Stimulated activated CD8-positive, alpha-beta memory T cell treated with anti-CD3 and anti-CD28 coated beads, Interleukin-4, amount 100 ng/mL, for 24 hours (primary cell): ENCODE measurements at places on chromosomes 3 and 15.

GRCh38 chr15:63545520-63545919 lies 41.1 kb downstream of the USP3 start:
- DNase-seq: no peak

DNA sequence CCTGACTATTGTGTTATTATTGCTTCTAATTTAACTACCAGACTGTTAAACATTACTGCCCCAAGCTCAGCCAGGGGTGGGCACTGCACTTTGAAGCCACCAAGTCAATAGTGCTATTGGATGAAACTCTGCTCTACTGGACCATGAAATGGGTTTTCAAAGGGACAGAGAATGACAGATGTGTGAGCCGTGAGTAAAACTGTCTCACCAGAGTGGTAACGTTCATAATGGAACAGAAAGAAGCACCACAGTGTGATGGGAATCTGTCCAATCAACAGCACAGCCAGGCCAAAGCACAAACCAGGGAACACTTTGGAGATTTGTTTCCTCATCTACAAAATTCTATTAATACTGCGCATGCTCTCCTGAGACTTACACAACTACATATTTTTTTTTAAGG lies 171.8 kb upstream of the LPP start:
- no peak for DNase-seq

DNA sequence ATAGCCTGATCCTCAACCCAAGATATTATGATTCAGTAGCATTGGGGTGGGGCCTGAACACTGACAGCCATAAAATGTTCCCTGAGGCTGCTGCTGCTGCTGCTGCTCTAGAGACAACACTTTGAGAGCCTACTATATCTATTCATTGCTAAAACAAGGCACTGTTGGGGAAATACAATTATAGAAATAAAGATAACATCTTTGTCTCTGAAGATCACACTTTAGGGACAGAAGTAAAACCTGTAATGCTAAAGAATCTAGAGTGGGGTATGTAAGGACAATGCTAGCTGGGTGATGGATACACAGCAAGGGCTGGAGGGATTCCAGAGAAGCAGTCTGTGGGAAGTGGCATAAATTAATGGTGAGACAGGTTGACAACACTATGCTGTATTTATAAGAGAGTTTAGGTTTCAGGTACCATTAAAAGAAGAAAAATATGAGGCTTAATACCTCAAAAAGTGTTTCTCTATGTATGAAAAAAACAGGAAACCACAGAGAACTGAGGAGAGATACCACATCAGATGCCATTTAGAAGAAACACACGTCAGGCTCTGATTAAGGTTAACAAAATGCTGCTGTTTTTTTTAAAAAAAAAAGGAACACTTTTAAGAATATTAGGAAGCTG lies 115.9 kb downstream of the CBLB start:
- no peak for DNase-seq

DNA sequence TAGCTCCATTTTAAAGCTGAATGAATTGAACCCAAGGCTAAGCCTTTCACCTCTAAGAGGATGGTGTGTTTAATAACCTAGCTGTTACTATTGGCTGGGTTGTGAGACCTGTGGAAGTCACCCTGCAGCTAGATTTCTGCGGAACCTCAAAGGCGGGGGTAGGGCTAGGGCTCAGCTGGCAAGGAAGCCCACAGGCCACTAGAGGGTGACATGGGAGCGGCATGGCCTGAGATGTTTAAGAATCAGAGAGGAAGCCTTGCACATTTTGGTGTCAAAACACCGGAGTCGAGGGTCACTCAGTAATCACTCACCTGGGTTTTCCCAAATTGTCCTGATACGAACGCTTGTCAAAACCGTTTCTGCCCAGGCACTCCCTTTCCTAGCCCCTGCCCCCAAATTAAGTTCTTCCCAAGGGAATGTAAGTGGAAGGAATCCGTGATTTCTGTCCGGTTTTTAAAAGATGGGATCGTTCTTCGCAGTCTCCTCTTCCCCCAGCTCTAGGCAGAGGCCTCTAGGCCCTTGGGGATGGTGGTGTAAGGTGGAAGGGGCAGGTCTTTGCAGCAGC lies 3.8 kb upstream of the ACAD9 start:
- DNase-seq: peak; percentile 45

- DNase-seq: no peak
These were observed 23.4 kb upstream of the SLC2A2 start for GRCh38 chr3:171049861-171050444.

DNA sequence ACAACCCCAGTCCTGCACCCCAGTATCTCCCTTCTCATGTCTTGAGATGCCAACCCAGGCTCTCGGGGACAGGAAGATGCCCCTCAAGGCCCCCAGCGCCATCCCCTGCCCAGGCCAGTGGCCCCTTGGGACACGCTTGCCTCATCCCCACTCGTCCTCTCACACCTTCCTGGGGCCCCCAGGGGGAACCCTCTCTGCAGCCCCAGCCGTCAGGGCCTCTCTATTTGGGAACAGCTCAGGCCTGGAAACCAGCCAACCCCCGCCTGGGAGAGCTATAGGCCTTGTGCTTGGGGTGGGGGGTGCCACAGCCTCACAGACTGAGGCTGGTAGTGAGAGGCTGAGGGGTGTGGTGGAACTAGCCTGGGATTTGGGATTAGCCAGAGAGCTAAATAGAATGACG lies 7.8 kb downstream of the LINGO1 start:
- DNase-seq: no peak

GRCh38 chr3:115111632-115112031 lies 35.5 kb downstream of the ZBTB20 start:
- no peak for DNase-seq

DNA sequence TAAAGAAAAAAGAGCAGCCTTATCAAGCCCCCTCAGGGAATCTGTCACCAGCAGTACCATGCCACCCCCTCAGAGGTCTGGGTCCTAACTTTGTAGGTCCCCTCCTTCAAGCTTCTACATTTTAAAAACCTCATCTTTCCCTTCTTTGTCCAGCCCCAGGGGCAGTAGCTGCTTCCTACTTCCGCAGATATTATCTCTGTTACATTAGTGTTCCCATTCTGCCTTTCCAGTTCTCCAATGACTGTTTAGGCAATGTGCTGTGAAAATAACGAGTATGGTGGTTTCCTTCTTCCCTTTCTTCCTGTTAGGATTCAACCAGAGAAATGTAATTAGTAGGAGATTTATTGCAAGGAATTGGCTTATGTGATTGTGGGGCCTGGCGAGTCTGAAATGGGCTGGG lies 126.1 kb upstream of the TNIK start:
- no peak for DNase-seq
